ENCODE measurements at places on chromosomes 11 and 22. TPM values are rescaled to one million over a fixed set of nuclear protein-coding genes. Genes with fewer than 3 reads are reported as not detected.

DNA sequence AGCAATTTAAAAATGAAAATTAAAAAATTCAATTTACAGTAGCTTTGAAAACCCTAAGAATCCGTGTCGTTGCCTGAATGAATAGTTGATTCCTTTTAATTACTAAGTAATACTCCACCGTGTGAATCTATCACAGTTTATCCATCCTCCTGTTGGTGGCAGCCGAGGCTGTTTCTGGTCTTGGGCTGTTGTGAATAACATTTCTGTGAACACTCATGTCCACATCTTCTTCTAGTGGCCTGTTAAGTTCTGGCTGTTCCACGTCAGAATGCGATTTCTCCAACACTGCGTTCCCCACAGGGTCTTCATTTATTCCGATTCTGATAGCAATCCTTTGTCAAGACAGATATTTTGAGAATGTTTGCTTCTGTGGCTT is 223.0 kb downstream of the TBC1D22A start:
- H3K4me1 ChIP-seq, result peaks cover 3% of the 10 kb centered on the region
- no peaks in the 10 kb centered on the region for H3K27me3 ChIP-seq
- H3K4me3 ChIP-seq, result no peak overlapping the region
- no peaks in the 10 kb centered on the region for H3K36me3 ChIP-seq

GRCh38 chr11:45159781-45160365 is 13.4 kb downstream of the PRDM11 start:
- peak overlapping the region; percentile 59 for H3K27ac ChIP-seq
- H3K27me3 ChIP-seq, result no peaks in the 10 kb centered on the region
- H3K36me3 ChIP-seq, result no peaks in the 10 kb centered on the region
- H3K4me3 ChIP-seq, result no peak overlapping the region
- H3K4me1 ChIP-seq, result peaks cover 62% of the 10 kb centered on the region

- no peaks in the 10 kb centered on the region for H3K36me3 ChIP-seq
- DNase-seq, result no peak
- H3K27ac ChIP-seq, result no peak overlapping the region
- H3K4me3 ChIP-seq, result no peak overlapping the region
- H3K4me1 ChIP-seq, result no peaks in the 10 kb centered on the region
These were observed 493.5 kb downstream of the DLG2 start for GRCh38 chr11:85133636-85134035.

DNA sequence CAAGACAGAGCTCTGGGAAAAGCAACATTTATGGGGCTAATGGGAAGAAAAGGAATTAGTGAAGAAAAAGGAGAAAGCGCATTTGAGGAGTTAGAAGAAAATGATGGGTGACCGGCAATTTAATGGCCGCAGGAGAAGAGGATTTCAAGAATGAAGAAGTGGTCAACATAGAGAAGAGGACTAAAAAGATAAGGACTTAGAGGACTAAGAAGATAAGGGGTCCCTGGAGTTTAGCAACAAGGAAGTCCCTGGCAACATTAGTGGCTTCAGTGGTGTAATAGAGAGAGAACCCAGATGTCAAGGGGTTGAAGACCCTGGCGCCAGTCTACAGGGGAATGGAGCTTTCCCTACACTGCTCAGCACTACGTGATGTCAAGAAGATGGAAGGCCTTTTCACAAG is 32.3 kb downstream of the WEE1 start:
- no peaks in the 10 kb centered on the region for H3K27me3 ChIP-seq
- H3K36me3 ChIP-seq, result no peaks in the 10 kb centered on the region

DNA sequence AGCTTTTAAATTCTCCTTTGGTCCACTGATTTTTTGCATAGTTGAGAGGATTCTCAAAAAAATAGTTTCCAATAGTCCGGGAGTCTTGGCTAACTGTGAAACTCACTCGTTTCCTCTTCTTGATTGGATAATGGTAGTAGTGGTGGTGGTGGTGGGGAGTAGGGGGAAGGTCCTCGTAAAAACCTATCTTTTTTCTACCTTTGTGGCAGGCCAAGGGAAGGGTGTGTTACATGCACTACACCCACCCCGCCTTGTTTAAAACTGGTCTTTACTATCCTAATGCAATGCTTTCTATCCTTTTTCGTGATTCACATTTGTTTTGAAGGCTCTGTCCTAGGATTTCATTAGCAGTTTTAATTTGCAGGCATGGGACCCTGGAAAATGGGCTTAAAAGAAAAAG is 4.8 kb downstream of the TEAD1 start:
- no peak for DNase-seq
- H3K27ac ChIP-seq, result no peak overlapping the region
- H3K36me3 ChIP-seq, result no peaks in the 10 kb centered on the region
- peaks cover 13% of the 10 kb centered on the region for H3K4me1 ChIP-seq

GRCh38 chr11:9580894-9581293 is 7.4 kb downstream of the WEE1 start:
- DNase-seq, result no peak
- H3K27me3 ChIP-seq, result no peaks in the 10 kb centered on the region
- H3K4me3 ChIP-seq, result no peak overlapping the region
- H3K36me3 ChIP-seq, result no peaks in the 10 kb centered on the region
- no peaks in the 10 kb centered on the region for H3K4me1 ChIP-seq

- no peak overlapping the region for H3K27ac ChIP-seq
- H3K4me3 ChIP-seq, result no peak overlapping the region
- H3K27me3 ChIP-seq, result no peaks in the 10 kb centered on the region
- DNase-seq, result no peak
- H3K36me3 ChIP-seq, result no peaks in the 10 kb centered on the region
- H3K4me1 ChIP-seq, result no peaks in the 10 kb centered on the region
These were observed 66.2 kb downstream of the ALX4 start for GRCh38 chr11:44243595-44244343.

DNA sequence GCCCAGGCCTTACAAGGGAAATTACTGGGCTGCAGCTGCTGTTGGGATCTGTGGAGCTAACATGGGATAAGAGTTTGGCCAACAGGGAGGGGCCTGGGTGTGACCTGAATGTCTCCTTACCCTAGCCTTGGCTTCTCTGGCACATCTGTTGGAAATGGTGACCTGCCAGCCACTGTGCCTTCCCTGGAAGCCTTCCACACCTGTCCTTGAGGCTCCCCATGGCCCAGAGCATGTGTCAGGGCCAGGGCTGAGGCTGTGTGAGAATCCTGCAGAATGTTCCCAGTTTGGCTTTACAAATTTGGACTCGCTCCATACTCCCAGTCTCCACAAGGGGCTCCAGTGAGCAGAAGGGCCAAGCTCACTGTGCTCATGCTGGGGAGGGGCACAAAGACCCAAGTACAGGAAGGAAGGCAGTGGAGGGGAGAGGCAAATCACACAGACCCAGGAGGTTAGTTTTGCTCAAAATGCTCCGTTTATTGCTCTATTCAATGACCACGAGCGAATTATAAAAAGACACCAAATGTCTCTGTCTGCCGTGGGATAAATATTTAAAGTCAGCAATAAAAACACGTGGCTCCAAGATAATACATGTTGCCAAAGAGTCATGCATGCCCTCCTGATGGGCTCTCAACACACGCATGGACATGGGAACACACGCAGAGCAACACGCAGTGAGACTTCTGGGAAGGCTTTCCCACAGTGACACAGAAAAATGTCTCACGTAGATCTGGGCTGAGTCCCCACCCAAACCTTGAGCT is 1.7 kb upstream of the IGSF22 start:
- peak; percentile 47 for DNase-seq
- no peak overlapping the region for H3K27ac ChIP-seq
- no peak overlapping the region for H3K4me3 ChIP-seq
- H3K36me3 ChIP-seq, result no peaks in the 10 kb centered on the region
- no peaks in the 10 kb centered on the region for H3K27me3 ChIP-seq
- no peaks in the 10 kb centered on the region for H3K4me1 ChIP-seq

DNA sequence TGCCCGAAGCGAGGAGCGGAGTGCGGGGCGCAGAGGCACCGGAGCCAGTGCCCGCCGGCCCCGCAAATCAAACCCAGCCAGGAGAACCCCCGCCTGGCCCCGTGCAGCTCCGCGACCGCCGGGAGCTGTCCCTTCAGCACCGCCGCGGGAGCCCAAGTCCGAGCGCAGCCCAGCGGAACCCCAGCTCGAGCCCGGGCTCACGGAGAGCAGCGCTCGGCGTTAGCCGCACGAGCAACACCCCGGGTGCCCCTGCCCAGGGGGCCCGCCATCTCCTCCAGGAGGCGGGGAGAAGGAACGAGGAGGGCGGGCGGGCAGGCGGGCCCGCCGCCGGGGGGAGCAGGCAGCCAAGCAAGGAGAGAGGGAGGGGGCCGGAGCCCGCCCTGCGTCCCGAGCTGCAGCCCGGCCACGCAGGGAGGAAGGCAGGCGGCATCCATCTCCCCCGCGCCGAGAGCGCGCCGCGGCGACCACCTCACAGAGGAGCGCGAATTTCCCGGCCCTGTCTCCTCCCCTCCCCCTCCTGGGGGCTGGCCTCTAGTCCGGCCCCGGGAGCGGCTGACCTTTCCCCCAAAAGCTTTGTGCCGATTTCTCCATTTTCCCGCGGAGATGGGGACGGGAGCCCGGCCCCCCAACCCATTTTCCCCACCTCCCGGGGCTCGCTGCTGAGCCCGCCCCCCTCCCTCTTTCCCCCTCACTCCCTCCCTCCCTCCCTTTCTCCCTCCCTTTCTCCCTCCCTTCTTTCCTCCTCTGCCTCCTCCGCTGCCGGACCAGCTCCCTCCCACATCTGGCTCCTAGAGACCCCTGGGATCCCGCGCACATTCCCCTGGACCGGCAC is 621 bp downstream of the KCNC1 start:
- peaks cover 8% of the 10 kb centered on the region for H3K4me1 ChIP-seq
- peaks cover 30% of the 10 kb centered on the region for H3K27me3 ChIP-seq
- H3K36me3 ChIP-seq, result no peaks in the 10 kb centered on the region
- H3K4me3 ChIP-seq, result peak overlapping the region; percentile 1
- DNase-seq, result peak; percentile 74

GRCh38 chr22:38830026-38830844 is 13.6 kb downstream of the NPTXR start:
- H3K4me3 ChIP-seq, result no peak overlapping the region
- H3K27me3 ChIP-seq, result no peaks in the 10 kb centered on the region
- H3K27ac ChIP-seq, result no peak overlapping the region
- H3K4me1 ChIP-seq, result no peaks in the 10 kb centered on the region
- no peak for DNase-seq

- H3K27ac ChIP-seq, result no peak overlapping the region
- no peaks in the 10 kb centered on the region for H3K4me1 ChIP-seq
- DNase-seq, result no peak
- H3K36me3 ChIP-seq, result no peaks in the 10 kb centered on the region
These were observed 43.9 kb downstream of the ELFN2 start for GRCh38 chr22:37383341-37383740.

DNA sequence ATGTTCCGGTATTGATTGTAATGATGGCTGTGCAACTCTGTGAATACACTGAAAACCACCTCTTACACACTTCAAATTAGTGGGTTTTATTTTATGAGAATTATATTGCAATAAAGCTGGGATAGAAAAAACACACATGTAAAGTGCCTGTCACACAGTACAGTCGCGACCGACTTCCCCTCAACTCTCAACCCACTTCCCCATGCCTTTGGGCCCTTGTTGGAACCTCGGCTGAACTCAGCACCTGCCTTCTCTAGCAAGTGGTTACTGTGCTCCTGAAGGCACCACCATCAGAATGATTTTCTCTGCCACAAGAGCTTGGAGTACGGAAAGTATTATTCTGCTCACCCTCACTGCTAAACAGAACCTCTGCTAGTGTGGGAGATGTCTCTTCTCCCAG is 13.5 kb downstream of the KCNJ1 start:
- H3K4me3 ChIP-seq, result no peak overlapping the region
- H3K4me1 ChIP-seq, result no peaks in the 10 kb centered on the region
- no peak overlapping the region for H3K27ac ChIP-seq
- H3K27me3 ChIP-seq, result no peaks in the 10 kb centered on the region
- H3K36me3 ChIP-seq, result no peaks in the 10 kb centered on the region

- no peak overlapping the region for H3K27ac ChIP-seq
- no peaks in the 10 kb centered on the region for H3K27me3 ChIP-seq
- DNase-seq, result peak; percentile 89
- H3K4me1 ChIP-seq, result no peaks in the 10 kb centered on the region
- H3K4me3 ChIP-seq, result no peak overlapping the region
- H3K36me3 ChIP-seq, result no peaks in the 10 kb centered on the region
These were observed 19.3 kb downstream of the EIF3F start for GRCh38 chr11:8006349-8006977.

APOL2 gene
- 73.8 TPM for polyA plus RNA-seq

CD3E gene
- 2.2 TPM for polyA plus RNA-seq

SERPING1 gene
- 157 TPM for polyA plus RNA-seq

OR2D2 gene
- not detected for polyA plus RNA-seq

INSC gene
- polyA plus RNA-seq, result 0.18 TPM

CASP1 gene
- polyA plus RNA-seq, result 18.6 TPM

C1QTNF4 gene
- 3.3 TPM for polyA plus RNA-seq

TRIM21 gene
- 16.2 TPM for polyA plus RNA-seq

NXPE4 gene
- polyA plus RNA-seq, result not detected

CCDC87 gene
- polyA plus RNA-seq, result 0.90 TPM

IFITM10 gene
- 267 TPM for polyA plus RNA-seq

IL10RA gene
- polyA plus RNA-seq, result 7.3 TPM

PKNOX2 gene
- polyA plus RNA-seq, result 2.0 TPM

All from adrenal gland (tissue), 19 donors.